Ascending aorta (tissue), 2 donors: ENCODE measurements at places on chromosomes 11 and 22.
A peak's percentile ranks its signal among the peaks of the same experiment; 100 is the strongest.

DNA sequence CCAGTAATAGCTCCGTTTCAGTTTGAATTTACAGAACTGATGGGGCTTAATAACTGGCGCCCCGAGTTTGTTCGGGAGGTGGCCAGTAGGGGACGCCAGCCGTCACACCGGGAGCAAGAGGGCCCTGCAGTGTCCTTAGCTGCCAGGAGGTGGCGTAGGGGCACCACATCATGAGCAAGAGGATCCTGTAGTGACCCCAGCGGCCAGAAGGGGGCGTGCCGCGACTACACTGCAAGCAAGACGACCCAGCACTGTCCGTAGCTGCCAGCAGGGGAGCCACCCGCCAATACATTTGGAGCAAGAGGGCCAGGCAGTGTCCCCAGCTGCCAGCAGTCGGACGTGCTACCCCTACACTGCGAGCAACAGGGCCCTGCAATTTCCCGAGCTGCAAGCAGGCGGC, 663.7 kb upstream of the B3GAT1 start:
- H3K27ac ChIP-seq, result no peak overlapping the region
- no peaks in the 10 kb centered on the region for H3K36me3 ChIP-seq
- no peaks in the 10 kb centered on the region for H3K4me1 ChIP-seq
- no peaks in the 10 kb centered on the region for H3K27me3 ChIP-seq
- H3K4me3 ChIP-seq, result no peak overlapping the region

- no peak for DNase-seq
- no peaks in the 10 kb centered on the region for H3K36me3 ChIP-seq
- no peak overlapping the region for H3K4me3 ChIP-seq
- no peak overlapping the region for H3K27ac ChIP-seq
Measured at GRCh38 chr11:78292109-78292803, 103.5 kb downstream of the USP35 start.

DNA sequence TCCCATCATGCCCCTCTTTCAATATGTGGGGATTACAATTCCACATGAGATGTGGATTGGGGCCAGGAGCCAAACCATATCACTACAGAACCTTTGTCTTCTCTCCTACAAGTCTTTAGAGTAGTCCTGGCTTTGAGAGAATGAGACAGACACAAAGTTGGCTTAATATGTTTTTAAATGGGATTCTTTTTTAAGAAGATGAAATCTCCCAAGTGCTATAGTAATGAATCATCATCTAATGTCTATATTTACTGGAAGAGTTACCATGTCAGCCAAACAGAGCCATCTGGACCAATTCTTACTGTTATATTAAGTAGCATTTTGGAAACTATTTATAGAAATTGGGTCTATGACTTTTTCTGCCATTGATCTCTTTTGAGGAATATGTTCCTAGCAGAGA, 38.1 kb upstream of the CARD18 start:
- H3K27ac ChIP-seq, result no peak overlapping the region
- no peaks in the 10 kb centered on the region for H3K36me3 ChIP-seq
- H3K4me1 ChIP-seq, result no peaks in the 10 kb centered on the region

DNA sequence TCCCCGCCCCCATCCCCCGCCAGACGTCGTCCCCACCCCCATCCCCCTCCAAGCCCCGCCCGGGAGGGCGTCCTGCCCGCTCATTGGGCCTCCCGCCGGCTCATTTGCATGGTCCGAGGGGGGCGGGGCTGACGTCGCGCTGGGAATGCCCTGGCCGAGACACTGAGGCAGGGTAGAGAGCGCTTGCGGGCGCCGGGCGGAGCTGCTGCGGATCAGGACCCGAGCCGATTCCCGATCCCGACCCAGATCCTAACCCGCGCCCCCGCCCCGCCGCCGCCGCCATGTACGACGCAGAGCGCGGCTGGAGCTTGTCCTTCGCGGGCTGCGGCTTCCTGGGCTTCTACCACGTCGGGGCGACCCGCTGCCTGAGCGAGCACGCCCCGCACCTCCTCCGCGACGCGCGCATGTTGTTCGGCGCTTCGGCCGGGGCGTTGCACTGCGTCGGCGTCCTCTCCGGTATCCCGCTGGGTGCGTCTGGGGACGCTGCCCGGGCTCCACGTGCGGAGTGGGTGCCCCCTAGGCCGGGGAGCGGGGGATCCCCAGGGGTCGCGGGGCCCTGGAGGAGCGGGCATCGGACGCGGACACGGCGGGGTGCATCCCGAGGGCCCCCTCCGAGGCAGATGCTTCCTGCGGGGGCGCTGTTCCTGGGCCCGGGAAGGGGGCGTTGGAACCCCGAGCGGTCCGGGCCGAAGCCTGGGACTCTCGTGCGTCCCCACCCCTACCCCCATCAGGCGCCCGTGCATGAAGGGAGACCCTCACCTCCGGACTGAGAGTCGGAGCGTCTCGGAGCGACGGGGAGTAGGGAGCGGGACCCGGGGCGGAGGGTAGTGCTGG, at the start of gene PNPLA3:
TSS of gene PNPLA3 (plus strand) at position 175 of the 834 bp plus-strand sequence. CDS start at position 282, 107 bp downstream.
- DNase-seq, result peak; percentile 90
- no peaks in the 10 kb centered on the region for H3K36me3 ChIP-seq

GRCh38 chr22:35559354-35560005, 18.8 kb downstream of the RASD2 start:
- H3K27ac ChIP-seq, result no peak overlapping the region
- no peaks in the 10 kb centered on the region for H3K36me3 ChIP-seq
- no peaks in the 10 kb centered on the region for H3K27me3 ChIP-seq
- no peaks in the 10 kb centered on the region for H3K4me1 ChIP-seq
- H3K4me3 ChIP-seq, result no peak overlapping the region
- no peak for DNase-seq

GRCh38 chr11:115334932-115335788, 169.1 kb downstream of the CADM1 start:
- DNase-seq, result no peak
- no peaks in the 10 kb centered on the region for H3K27me3 ChIP-seq
- no peak overlapping the region for H3K4me3 ChIP-seq
- H3K27ac ChIP-seq, result no peak overlapping the region
- no peaks in the 10 kb centered on the region for H3K4me1 ChIP-seq
- no peaks in the 10 kb centered on the region for H3K36me3 ChIP-seq

DNA sequence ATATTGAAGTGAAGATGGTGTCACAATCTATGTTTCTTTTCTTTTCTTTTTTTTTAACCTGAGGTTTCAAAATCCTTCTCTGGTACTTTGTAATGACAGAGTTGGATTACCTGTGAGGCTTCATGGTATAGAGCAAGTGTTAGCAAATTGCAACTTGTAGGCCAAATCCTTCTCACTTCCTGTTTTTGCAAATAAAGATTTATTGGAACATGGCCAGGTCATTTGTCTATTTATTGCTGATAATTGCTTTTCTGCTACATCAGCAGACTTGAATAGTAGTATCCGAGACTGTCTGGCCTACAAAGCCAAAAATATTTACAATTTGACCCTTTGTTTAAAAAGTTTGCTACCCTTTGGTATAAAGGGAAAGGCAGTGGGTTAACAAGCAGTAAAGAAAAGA, 1059.4 kb upstream of the CCDC90B start:
- no peak for DNase-seq
- H3K4me1 ChIP-seq, result no peaks in the 10 kb centered on the region
- H3K36me3 ChIP-seq, result no peaks in the 10 kb centered on the region
- H3K27ac ChIP-seq, result no peak overlapping the region

DNA sequence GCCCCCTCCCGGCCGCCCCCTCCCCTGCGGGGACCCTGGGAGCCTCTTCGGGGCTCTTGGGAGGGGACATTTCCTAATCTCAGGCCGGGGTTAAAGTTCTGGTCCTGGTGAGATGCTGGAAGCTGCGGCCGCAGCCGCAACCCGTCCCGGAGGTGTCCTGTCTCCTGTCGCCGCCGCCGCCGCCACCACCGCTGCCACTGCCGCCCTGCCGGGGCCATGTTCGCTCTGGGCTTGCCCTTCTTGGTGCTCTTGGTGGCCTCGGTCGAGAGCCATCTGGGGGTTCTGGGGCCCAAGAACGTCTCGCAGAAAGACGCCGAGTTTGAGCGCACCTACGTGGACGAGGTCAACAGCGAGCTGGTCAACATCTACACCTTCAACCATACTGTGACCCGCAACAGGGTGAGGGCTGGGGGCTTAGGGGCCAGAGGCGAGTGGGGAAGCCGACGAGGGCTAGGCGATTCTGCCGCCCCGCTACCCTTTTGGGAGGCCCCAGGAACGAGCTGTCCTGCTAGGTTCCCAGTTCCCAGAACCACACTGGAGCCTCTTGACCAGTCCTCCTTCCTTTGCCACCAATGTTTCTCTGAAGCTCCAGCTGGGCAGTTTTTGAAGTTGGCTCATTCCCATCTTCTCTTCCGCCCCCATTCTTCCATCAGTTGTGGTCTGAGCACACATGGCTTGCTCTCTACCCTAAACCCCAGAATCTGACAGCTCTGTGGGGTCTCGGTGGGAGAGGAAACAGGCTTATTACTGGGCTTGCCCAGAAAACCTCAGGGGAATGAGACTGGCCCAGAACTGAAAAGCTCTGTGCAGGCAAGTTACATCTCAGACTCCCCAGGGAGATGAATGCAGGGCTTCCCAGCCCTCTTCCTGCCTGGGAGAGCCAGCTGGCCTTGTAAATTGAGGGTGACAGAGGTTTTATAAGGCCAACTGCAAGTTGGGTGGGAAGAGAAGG, 781 bp downstream of the SIDT2 start:
- no peaks in the 10 kb centered on the region for H3K27me3 ChIP-seq
- no peak for DNase-seq
- H3K27ac ChIP-seq, result peak overlapping the region; percentile 98

GRCh38 chr11:61949169-61950034, 749 bp upstream of the BEST1 start:
- peak; percentile 93 for DNase-seq
- H3K27ac ChIP-seq, result peak overlapping the region; percentile 51
- no peaks in the 10 kb centered on the region for H3K27me3 ChIP-seq
- H3K4me3 ChIP-seq, result no peak overlapping the region

DNA sequence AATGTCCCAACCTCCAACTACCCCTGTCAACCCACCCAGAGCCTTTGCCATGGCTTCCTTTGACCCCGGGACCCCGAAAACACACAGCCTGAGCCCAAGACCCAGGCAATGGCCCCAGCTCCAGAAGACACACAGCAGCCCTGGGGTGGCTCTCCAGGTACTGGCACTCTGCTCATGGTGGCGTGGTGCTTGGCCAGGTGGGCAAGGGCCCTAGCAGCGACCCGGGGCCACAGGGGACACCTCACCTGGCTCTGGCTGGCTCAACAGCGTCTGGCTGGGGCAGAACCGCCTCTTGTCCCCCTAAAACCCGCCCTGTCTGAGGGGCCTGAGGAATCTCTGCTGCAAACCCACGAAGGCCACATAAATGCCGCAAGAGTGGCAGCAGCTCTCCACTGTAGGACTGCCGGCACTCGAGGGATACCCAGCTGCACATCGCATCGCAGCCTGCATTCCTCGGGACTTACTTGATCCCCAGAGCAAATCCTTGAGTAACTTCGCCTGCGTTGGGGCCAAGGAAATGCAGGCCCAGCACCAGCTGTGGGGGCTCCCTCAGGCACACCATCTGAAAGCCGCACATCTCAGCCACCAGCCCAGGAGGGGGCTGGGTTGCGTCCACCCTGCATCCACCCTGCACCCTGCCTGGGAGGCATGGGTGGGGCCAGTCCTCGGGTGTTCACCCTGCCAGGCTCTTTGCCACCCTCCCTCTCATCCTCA, 23.1 kb upstream of the GNB1L start:
- no peak overlapping the region for H3K4me3 ChIP-seq
- peak; percentile 5 for DNase-seq

DNA sequence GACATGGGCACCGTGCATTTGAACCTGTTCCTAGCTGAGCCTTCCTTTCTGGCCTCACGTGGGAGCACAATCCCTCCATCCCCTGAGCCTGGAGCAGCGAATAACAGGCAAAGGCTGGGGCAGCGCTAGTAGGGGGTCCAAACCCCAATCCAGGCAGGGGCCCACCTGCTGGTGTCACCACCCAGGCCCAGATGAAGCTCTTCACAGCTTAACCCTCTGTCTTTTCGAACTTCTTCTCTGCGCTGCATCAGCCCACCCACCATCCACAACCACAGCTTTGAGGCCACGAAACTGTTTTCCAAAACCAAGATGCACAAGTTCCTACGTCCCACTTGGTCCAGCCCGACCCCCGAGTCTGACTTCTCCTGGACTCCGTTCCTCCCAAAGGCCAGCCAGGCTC, 11.5 kb downstream of the KCNC1 start:
- no peak for DNase-seq
- no peaks in the 10 kb centered on the region for H3K36me3 ChIP-seq
- no peak overlapping the region for H3K4me3 ChIP-seq
- H3K27ac ChIP-seq, result no peak overlapping the region
- H3K4me1 ChIP-seq, result no peaks in the 10 kb centered on the region

- DNase-seq, result no peak
- H3K27ac ChIP-seq, result no peak overlapping the region
- H3K36me3 ChIP-seq, result peaks cover 62% of the 10 kb centered on the region
- no peak overlapping the region for H3K4me3 ChIP-seq
- H3K4me1 ChIP-seq, result no peaks in the 10 kb centered on the region
- no peaks in the 10 kb centered on the region for H3K27me3 ChIP-seq
Measured at GRCh38 chr11:46417711-46418110, 26.1 kb upstream of the CHRM4 start.

- H3K36me3 ChIP-seq, result no peaks in the 10 kb centered on the region
- no peaks in the 10 kb centered on the region for H3K27me3 ChIP-seq
- DNase-seq, result no peak
Measured at GRCh38 chr11:34266090-34266912, 91.5 kb downstream of the ABTB2 start.

GRCh38 chr11:74605403-74605802, 13.0 kb downstream of the POLD3 start:
- no peak for DNase-seq
- no peak overlapping the region for H3K4me3 ChIP-seq
- no peaks in the 10 kb centered on the region for H3K27me3 ChIP-seq
- H3K36me3 ChIP-seq, result peaks cover 9% of the 10 kb centered on the region
- no peak overlapping the region for H3K27ac ChIP-seq
- no peaks in the 10 kb centered on the region for H3K4me1 ChIP-seq

GRCh38 chr22:41687901-41688364, 734 bp downstream of the SNU13 start:
- peaks cover 12% of the 10 kb centered on the region for H3K4me1 ChIP-seq
- H3K4me3 ChIP-seq, result peak overlapping the region; percentile 81
- H3K36me3 ChIP-seq, result no peaks in the 10 kb centered on the region
- H3K27ac ChIP-seq, result peak overlapping the region; percentile 97
- no peak for DNase-seq

- H3K4me3 ChIP-seq, result no peak overlapping the region
- H3K27ac ChIP-seq, result no peak overlapping the region
- no peaks in the 10 kb centered on the region for H3K27me3 ChIP-seq
- no peaks in the 10 kb centered on the region for H3K4me1 ChIP-seq
- no peaks in the 10 kb centered on the region for H3K36me3 ChIP-seq
Measured at GRCh38 chr11:92300876-92301275, 76.3 kb downstream of the FAT3 start.

DNA sequence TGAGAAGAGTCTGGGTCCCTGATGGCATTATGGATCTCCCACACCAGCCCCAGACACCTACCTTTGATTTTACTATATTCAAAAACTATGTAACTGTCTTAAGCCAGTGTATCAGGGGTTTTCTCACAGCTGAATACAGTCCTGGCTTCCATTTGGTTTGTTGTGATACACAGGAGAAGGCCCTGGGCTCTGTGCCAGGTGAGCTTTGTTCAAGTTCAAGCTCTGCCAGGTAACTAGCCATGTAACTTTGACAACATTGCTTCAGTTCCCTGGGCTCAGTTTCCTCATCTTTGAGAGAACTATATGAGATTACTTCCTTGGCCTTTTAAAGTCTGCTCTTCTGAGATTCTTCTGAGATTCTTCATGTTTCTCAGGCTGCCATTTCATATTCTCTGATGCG, 327.5 kb upstream of the TENM4 start:
- no peak overlapping the region for H3K4me3 ChIP-seq
- H3K4me1 ChIP-seq, result no peaks in the 10 kb centered on the region
- H3K36me3 ChIP-seq, result no peaks in the 10 kb centered on the region
- H3K27ac ChIP-seq, result no peak overlapping the region
